ENCODE measurements at places on chromosomes 16 and 17. TPM values are rescaled to one million over a fixed set of nuclear protein-coding genes. Genes with fewer than 3 reads are reported as not detected.

Gene OTOP3
- not detected for total RNA-seq

DNA sequence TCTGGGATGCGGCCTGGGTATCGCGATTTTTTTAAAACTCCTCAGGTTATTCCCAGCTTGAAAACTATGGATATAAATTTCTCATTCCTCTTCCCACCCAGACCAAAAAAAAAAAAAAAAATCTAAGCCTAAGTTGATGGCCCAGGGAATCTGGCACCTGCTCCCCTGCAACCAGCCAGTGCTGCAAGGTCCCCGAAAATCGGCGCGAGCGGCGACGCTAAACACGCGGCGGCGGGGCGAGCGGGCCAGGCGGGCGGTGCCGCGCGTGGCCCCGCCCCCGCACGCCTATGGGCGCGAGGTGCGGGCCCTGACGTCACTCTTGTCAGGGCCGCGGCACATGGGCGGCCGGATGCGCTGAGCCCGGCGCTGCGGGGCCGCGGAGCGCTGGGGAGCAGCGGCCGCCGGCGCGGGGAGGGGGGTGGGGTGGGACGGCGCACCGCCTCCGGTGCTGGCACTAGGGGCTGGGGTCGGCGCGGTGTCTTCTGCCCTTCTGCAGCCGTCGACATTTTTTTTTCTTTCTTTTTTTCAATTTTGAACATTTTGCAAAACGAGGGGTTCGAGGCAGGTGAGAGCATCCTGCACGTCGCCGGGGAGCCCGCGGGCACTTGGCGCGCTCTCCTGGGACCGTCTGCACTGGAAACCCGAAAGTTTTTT is at the start of gene HLF:
Gene HLF (plus strand): TSS at position 316 of the 654 bp plus-strand sequence. CDS start 525 bp downstream, outside the sequence.
- peak; percentile 57 for DNase-seq

GRCh38 chr17:34424814-34425491 is 61.9 kb upstream of the CCL1 start:
- DNase-seq: no peak

DNA sequence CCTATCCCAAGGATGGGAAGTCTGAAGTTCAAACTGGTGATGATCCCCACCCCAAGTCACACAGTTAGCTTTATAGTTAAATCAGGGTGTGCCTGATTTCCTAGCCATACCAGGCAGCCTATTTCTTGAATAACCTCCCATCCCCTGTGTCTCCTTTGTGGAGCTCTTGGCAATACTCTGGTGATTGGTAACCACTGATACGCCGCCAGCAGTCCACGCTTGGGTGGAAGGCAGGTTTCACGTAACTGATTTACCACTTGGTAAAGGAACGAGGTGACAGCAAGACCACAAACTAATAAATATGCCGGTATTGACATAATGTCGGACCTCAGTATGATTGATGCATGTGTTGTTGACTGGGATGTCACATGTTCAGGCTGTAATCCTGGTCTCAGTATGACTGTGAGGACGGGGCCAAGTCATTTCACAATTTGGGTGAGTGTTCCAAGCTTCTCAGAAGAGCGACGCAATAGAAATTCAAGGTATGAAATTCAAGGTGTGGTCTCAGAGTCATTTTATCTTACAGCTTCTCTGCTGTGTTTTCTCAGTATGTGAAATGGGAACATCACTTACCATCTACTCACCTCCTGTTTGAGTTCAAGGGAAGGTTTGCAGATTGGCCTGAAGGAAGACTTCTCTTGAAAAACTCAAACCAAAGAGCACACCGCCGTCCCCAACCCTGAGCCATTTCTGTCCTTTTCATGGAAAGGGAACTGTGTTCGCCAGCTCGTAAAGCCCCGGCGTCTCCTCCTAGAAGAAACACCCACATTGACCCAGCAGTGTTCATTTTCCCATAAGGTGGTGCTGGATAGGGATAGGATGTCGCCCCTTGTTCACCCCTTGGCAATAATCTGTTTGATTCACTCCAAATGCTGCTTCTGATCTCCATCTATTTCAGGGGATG is 678.9 kb downstream of the WWOX start:
- DNase-seq: no peak

Gene ANKRD40CL
- not detected for total RNA-seq

Gene TP53TG3C
- not detected for total RNA-seq

DNA sequence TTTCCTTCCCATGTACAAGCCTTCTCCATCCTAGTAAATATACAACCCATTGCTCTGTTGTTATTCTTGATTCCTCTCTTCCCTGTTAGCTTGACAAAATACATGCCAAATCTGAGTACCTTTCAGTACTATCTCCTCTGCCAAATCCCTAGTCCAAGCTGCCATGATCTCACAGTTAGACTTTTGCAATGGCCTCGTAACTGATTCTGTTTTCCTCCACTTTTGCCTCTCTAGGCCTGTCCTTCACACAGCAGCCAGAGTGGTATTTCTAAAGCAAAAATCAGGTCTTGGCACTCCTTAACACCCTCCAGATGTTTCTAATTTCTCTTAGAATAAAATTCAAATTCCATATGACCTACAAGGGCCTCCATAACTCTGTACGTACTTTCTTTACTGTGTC is 153.0 kb upstream of the RBL2 start:
- DNase-seq: no peak

DNA sequence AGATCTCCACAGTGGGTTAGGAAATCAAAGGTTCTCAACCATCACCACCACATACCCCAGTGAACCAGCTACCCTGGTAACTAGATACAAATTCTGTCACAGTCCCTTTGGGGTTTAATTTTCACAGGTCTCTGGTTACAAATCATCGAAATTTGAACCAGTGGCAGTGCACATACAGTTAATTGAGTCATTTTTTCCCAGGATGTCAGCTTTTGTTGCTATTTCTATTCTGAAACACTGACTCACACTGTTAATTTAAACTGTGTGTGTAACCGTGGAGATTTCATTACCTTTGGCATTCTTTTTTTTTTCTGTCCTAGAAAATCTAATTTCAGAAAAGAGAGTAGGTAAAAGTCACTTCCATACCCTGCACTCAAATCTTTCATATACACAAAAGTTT is 511.5 kb downstream of the TOX3 start:
- no peak for DNase-seq

- DNase-seq: no peak
Measured at GRCh38 chr16:57265850-57266530, 18.5 kb downstream of the PLLP start.

Gene C16orf92
- total RNA-seq: not detected

GRCh38 chr16:22765479-22765878 is 48.5 kb upstream of the HS3ST2 start:
- no peak for DNase-seq

All from naive thymus-derived CD8-positive, alpha-beta T cell (primary cell).